ENCODE measurements at places on chromosomes 6 and 20.

- DNase-seq: no peak
Measured at GRCh38 chr6:82397962-82398692, 34.5 kb downstream of the TPBG start.

DNA sequence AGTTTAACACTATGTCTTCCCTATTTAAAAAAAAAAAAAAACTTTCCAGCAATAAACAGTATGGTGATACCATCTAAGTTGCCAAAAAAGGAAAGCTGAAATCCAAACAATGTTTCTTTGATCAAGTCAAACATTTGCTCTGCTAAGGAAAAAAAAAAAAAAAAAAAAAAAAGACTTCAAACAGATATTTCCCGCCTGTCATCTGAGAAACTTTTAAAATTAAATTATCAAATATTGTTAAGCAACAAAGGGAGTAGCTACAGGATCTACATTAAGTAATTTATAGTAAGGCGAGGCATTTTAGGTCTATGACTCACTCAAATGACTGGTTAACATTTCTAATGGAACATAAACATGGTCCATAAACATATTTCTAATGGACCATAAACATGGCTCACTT is 121.2 kb downstream of the DST start:
- no peak for DNase-seq

- DNase-seq: no peak
Measured at GRCh38 chr6:4848382-4849068, 72.3 kb downstream of the CDYL start.

- no peak for DNase-seq
Measured at GRCh38 chr6:82240186-82240585, 7.4 kb downstream of the IBTK start.

DNA sequence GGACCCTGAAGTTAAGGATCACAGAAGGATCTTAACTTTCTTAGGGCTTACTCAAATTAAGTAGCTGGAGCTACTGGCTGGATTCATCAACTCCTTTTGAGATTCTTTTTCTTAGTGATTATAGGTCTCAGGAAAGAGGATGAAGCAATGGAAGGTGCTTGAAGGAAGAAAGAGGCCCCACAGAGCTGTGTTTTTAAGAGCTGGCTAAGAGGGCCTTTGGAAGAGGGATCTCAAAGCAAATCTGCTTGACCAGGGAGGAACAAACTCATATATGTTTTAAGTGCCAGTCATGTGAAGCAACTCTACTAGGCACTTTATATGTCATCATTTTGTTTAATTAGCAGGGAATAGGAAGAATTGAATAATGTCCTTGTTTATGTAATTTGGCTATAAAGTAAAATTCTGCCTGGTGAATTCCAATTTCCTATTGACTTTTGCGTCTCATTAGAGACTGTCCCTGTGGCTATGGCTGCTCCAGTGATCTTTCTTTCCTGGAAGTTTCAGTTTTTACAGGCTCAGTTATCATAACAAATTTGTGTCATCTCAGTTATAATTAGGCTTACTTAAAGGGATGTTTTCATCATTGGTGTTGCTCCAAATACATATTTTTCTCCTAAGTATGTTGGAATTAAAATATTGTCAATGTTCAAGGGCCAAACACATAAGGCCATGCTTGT is 222.8 kb upstream of the CITED2 start:
- no peak for DNase-seq

Data from left cardiac atrium (tissue), 4 donors.